IMR-90 (cell line): ENCODE measurements at places on chromosomes 3 and 15.

DNA sequence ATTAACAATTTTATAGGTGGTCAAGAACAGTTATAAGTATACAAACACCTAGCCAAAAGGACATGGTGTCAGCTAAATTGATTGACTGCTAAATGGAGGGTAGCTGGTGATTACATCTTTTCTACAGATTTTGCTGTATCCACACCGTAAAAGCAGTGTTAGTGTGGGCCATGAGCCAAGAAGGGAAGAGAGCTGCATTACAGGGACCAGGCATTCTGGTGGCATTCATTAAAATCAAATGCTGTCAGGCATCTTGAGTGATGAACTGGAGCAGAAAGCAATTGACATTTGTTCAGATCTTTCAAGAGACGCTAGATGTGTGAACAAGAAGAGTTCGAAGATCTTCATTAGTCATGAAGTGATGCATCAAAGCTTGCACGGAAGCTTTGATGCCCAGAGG, 177.9 kb downstream of the ARPP21 start:
- DNase-seq = no peak

- peak; percentile 63 for DNase-seq
Observed at GRCh38 chr15:58931987-58932588, 1.4 kb downstream of the SLTM start.

GRCh38 chr3:24428481-24428880, 66.2 kb downstream of the THRB start:
- no peak for DNase-seq

DNA sequence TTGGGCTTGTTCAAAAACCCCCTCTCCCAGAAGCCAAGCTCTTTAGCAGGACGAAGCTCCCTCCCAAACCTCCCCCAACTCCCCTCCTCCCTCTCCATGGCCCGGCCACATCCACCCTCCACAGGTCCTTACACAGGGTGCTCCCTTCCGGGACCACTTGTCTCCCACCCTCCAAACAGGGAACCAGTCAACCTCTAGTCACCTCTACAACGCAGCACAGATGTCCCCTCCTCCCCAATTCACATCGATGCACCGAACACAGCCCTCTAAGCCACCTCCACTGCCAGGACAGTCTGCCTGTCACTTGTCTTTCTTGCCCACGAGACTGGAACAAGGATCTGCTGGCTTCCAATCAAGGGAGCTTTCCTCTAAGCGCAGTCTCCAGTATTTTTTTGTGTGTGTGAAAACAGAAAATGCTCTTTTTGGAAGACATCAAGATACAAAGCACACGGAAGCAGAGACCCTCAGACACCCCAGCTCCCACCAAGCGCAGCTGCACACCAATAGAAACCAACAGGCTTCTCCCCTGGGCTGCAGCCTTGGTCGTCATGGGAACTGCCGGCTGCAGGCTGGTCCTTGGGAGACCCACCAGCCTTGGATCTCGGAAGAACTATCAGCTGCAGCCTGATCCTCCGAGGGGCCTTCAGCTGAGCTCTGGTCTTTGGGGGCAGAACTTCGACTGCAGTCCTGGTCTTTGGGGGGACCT, 26.5 kb downstream of the IQSEC1 start:
- no peak for DNase-seq

DNA sequence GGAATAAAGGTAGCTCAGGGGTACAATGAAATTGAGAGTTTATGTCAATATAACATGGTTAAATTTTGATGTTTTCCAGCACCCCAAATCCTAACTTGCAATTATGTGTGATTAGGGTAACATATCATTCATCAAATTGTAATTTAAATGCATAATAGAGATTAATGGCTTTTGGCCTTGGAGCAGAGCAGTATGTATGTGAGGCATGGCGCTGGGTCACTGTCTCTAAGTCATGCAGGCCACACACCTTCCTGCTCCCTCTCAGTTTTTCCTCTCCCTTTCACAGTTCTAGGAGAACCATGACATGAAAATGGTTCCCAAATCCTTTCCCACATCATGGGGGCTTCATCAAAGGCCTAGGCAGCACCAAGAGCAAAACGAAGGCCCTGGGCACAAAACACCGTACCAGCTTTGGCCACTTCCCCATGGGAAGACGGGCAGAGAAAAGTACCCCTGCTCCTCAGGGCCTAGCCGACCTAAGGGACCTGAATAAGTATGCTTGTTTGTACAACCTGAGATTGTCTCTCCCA, 3.9 kb upstream of the SRP14 start:
- no peak for DNase-seq

GRCh38 chr3:168036619-168037018, 59.1 kb downstream of the GOLIM4 start:
- DNase-seq = no peak

DNA sequence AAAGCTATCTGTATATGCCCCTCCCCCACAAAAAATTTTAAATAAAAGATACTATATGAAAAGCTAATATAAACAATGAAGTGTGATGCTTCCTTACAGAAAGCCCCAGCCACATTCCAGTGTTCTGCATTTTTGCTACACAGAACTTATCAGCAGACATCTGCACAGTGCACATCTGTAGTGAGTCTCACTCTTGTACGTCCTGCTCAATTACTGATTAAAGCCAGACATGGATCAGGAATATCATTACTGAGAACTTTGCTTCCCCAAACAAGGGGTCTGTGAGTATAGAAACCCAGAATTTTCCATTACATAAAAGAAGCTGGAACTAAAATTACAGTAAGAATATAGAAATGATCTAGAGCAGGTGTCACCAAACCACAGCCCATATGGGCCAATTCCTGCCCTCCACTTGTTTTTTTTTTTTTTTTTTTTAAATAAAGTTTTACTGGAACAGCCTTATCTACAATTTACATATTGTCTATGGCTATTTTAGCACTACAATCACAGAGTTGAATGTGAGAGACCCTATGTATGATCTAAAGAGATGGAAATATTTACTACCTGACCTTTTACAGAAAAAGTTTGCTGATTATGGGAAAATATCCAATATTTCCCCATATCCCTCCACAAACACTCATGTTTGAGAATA, 45.7 kb downstream of the UBP1 start:
- DNase-seq = peak; percentile 34

DNA sequence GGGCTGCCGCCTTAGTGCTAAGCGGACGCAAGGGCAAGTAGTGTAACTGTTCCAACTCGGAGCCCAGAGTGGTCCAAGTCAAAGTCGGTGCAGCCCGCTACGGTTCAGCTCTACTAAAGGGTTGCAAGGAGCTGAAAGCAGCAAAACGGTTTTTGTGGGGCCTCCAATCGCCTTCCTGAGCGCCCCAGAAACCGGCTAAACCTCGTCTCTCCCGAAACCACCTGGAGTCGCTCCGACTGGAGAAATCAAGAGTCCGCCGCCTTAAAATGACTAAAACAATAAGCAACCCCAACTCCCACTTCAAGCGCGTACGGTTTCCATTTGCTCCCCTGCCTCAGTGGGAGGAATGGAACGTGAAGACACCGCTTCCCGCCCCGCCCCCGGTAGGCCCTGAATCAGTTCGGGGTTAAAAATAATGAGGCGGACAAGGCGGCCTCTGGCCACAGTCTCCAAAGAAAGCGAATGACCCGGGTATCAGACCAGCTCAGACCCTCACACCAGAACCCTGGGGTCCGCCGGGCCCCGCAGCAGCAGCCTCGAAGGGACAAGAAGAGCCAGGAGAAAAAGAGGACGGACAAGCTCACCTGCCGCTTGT, 401 bp downstream of the SEC11A start:
- DNase-seq = peak; percentile 28

GRCh38 chr15:31977812-31978661, 52.3 kb upstream of the CHRNA7 start:
- DNase-seq = peak; percentile 14

DNA sequence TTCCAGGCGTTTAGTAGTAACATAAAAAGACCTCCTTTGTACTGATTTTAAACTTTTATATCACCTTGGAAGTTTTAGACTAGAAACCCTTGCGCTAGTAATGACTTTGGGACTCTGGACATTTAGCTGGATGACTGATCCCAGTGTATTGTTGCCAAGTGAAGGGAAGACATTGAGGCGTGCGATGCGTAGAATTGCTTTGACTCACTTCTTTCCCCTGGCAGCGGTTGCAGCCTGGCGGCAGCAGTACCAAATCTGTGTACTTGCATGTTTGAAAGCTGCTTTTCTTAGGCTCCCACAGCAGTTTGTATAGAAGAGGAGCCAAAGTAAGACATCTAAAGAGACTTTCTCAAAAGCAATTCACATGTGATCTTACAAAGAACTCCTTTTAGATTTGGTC, 151.6 kb downstream of the BBX start:
- DNase-seq = peak; percentile 47

- peak; percentile 82 for DNase-seq
Observed at GRCh38 chr3:194472290-194472920, 14.4 kb downstream of the ATP13A3 start.

- DNase-seq = peak; percentile 18
Observed at GRCh38 chr3:190258634-190259033, 63.6 kb downstream of the CLDN1 start.
